CD4-positive, alpha-beta T cell treated with Interleukin-15 for 4 hours (primary cell): ENCODE measurements at places on chromosomes 3 and 15.
A peak's percentile ranks its signal among the peaks of the same experiment; 100 is the strongest.

DNA sequence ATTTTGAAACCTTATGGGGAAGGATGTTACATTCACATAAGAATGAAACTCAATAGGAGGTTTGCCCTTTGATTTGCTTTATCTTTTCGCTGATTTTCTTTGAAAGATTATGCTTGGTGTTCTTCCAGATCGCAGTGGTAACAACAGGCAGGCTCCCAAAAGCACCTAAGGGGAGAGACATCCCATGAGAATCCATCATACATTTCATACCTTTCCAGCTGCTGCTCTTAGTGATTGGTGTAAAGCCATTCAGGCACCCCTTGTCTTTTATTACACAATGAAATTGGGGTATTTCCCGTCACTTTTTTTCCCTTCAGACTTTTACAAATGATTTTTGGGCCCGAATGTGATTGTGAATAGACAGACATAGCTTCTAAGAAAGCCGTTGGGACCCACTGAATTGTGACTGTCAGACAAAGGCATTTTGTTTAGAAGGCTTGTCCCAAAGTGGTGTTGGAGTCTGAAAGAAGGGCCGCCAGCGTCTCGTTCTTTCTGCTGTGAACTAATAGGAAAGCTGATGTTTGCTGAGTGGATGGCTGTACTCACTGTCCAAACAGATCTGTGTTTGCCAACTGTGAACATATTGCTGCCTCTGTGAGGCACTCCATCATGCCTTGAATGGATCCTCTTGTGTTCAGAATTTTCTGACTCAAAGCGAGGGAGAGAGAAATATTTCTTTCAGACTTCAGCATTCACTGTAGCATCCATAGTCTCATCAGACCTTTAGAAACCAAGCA lies 164.3 kb downstream of the FNDC3B start:
- no peak for DNase-seq

- peak; percentile 4 for DNase-seq
Measured at GRCh38 chr15:22979238-22980188, 655 bp downstream of the CYFIP1 start.

- no peak for DNase-seq
Measured at GRCh38 chr15:64524778-64525177, 64.4 kb downstream of the ZNF609 start.

DNA sequence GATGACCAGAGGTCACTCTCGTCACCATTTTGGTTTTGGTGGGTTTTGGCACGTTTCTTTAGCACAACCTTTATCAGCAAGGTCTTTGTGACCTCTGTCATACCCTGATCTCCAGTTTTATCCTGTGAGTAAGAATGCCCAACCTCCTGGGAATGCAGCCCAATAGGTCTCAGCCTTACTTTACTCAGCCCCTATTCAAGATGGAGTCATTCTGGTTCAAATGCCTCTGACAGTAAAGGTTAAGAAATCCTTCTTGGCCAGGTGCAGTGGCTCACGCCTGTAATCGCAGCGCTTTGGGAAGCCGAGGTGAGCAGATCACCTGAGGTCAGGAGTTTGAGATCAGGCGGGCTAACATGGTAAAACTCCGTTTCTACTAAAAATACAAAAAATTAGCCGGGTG lies 3.2 kb upstream of the ATG7 start:
- no peak for DNase-seq

GRCh38 chr15:66854012-66854965 lies 152.3 kb downstream of the SMAD6 start:
- no peak for DNase-seq

- no peak for DNase-seq
Measured at GRCh38 chr3:148095962-148096361, 601.7 kb upstream of the AGTR1 start.

DNA sequence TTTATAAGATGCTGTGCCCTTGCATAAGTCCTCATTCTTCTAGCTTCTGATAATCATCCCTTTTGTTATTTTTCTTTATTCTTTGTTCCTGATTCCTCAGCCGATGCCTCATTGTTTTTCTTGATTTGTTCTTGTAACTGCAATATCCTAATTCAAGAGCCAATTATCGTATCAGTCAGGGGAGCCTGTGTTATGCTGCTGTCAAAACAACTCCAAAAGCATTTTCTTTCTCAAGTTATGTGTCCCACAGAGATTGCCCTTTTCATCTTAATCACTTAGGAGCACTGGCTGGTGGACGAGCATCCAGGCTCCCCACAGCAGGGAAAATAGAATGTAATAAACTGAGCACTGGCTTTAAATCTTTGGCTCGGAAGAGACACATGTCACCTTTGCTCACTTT lies 207.3 kb downstream of the CHL1 start:
- DNase-seq, result no peak

DNA sequence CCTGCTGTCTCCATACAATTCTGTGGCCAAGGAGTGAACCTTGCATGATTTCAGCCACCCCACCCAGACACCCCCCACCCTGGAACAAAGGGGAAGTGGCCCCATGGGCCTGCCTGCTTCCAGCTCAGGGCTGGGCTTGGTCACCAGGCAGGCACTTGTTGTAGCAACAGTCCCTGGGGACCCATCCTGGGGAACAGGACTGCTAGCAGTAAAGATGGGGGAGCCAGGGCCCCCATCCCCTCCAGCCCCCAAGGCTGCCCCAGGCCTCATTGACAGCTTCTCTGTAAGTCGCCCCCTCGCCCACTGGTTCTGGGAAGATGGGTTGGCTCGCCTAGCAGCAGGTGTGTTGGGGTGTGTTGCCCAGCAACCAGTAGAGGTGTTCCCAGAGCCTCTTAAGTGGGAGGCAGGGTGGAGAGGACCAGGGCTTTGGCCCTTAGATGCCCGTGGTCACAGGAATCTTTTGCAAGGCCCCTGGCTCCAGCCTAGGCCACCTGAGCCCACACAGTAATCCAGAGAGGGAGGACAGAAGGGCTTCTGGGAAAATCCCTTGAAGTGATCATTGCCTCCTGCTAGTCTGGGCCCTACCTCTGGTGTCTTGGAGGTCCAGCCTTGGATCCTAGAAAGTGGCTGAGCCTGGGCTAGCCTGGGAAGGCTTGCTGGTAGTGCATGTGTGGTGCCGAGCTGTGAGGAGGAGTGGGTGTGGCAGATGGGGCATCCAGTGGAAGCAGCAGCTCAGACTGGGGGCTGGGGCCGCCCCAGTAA lies 48.9 kb downstream of the CYP11A1 start:
- no peak for DNase-seq

- no peak for DNase-seq
Measured at GRCh38 chr3:190534386-190534785, 20.5 kb downstream of the IL1RAP start.

- DNase-seq, result no peak
Measured at GRCh38 chr3:99910752-99911290, 93.2 kb downstream of the CMSS1 start.

DNA sequence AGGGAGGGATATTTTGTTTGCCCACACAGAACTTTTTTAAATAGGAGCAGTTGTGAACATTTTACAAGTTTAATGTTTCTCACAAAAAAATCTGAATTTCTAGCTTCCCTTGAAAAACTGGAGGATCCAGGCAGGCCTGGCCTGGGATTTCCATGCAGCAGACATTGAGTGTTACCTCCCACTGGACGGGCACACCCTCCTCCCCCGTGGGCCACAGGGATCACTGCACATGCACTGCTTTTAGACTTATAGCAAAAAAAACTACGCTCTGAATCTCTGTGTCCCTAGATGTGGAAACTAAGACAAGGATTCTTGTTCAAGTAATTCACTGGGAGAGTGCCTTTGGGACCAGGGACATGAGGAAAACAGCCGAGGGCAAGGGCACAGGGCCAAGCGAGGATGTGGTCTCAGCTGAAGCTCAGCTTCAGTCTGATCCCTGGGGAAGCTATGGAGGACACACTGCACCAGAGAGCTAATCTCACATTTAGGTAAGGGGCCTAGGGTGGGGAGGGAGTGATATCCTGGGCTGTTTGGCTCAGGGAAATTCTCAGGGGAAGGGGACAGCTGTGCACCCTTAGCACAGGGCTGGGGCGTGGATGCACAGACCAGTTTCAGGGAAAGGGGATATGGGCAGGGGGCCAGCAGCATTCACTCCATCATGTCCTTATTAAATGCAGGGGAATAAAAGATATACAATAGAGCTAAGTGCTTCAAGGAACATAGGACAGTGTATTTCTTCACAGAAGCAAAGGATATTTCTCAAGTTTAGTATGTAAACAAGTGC lies 46.0 kb downstream of the FSIP1 start:
- DNase-seq, result no peak

GRCh38 chr15:81724536-81724935 lies 321.3 kb downstream of the MEX3B start:
- DNase-seq, result no peak

- no peak for DNase-seq
Measured at GRCh38 chr3:58874795-58875194, 175.0 kb downstream of the CFAP20DC start.

- no peak for DNase-seq
Measured at GRCh38 chr3:159711560-159712333, 276.9 kb upstream of the IL12A start.

DNA sequence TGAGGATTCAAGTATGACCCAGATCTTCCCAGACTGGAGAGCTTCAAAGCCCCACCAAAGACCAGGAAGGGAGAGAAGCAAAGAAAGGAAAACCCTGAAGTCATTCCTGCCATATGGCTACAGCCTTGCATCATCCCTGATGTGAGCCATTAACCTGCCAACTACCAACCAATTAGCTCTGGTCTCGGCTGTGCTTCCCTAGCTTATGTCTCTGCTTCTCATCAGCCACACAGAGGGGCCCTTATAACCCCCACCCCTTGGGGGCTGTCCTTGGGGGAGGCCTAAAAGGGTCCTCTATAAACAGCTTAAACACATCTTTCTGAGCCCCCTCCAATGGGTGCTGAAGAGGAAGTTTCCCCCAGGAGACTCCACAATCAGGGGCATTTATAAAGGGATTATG lies 52.8 kb downstream of the NOX5 start:
- DNase-seq, result no peak

- no peak for DNase-seq
Measured at GRCh38 chr3:42960786-42961185, 18.3 kb upstream of the GASK1A start.

- DNase-seq, result no peak
Measured at GRCh38 chr3:160618363-160618762, 53.0 kb upstream of the KPNA4 start.

DNA sequence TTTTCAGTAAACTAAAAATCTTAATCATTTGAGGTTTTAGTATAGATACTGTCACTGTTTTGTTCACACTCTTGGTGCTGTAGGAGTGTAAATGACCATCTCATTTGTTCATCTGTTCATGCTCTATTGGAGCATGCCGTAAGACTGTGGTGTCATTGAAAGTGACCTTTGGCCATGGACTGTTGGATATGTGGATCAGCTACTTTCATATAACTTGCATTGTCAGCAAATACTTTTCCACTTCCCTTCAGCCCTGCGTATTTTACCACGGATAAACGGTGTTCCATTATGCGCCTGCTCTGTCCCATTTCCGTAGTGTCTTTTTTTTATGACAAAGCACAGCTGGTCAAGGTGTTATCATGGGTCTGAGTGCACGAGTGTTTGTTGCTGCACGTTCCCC lies 32.6 kb upstream of the SENP5 start:
- no peak for DNase-seq

- DNase-seq, result no peak
Measured at GRCh38 chr3:70358978-70359580, 46.6 kb upstream of the MDFIC2 start.

DNA sequence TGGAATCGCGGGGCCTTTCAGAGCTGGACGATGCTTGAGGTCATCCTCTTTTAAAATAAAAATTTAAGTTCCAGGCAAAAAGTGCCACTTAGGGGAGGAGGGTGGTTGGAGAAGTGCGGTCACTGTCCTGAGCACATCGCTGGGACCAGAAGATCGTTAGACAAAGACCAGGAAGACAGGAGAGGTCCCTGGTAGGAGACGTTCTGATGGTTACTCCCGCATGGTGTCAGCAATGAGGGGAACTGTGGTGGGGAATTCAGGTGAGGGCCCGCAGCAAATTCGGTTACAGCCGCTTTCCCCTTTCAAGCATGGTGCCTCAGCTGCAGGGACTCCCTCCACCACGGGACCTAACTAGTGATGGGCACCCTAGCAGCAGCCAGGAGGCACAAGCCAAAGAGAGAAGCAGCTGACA lies 1.0 kb upstream of the ISY1 start:
- no peak for DNase-seq

DNA sequence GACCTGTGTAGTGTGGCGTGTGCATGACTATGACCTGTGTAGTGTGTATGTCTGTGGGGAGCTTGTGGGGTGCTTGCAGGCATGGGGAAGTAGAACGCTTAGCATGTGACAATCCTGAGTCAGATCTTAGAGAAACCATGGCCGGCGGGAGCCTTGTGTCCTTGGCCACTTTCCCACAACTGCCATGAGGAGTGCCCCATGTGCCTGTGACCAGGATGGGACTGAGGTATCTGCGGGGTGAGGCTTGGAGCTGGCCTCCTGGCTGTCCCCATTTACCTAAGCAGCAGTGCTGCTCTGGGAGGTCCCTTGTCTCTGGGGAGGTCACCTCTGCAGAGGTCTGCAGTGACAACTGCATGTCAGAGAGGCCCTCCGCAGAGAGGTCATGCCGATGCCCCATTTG lies 23.6 kb downstream of the TRPM1 start:
- DNase-seq, result no peak

DNA sequence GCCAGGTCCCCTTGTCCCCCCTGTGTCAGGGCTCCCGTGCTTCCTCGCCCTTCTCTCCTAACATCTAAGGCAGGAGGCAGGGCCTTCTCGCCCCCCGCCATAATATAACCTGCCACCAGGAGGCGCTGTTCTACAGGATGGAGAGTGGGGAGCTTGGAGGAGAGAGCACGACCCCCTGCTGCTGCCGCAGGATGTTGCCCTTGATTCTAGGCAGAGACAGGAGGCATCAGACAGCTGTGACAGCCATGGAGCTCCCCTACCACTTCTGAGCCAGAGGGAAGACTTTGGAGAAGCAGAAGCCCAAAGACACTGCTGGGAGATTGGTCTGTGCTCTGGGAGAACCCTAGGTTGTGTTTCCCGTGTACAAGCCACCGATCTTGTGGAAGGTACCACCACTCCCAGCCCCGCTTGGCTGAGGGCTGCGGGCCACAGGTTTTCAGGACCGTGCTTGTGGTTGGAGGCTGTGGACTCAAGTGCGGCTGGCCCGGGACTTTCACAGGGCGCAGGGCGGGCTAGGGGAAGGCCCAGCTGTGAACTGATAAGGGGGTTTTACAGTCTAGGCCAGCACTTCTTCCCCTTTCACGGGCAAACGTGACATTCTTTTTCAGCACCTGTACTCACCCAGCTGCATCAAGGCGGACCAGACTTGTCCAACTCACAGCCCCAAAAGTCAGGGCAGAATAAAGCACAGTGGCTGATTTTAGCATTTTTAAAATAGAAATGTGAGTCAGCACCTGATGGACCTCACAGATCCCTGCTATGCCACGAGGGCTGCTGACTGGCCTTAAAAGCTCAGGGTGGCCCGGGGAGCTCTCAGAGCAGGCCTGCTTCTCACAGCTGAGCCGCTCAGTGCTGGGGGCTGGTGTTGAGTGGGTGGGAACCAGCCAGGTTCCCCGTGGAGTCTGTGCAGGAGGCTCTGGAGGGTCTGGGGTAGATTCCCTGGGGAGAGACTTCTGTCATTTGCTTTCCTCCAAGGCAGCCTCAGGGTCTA lies 2.6 kb upstream of the TIGIT start:
- DNase-seq, result peak; percentile 94
